ENCODE measurements at places on chromosomes 16 and 17.

DNA sequence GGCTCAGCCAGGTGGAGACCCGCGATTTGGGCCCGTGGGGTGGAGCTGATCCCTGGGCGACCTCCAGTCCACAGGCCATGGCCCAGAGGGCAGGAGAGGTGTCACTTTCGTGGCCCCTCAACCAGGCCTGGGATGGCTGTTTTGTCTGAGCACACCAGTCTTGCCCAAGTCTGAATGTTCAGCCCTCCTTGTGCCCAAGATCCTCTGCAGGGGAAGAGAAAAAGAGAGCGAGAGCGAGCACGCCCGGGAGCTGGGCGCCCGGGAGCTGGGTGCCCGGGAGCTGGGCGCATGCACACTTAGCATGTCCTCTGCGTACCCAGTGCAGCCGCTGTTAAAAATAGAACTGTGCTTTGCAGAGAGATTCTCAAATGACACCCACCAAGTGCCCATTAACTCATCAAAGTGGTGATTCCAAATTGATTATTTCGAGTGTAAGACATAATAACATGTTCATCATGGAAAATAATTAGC is 403.3 kb upstream of the TNRC6C start:
- no peak for DNase-seq

DNA sequence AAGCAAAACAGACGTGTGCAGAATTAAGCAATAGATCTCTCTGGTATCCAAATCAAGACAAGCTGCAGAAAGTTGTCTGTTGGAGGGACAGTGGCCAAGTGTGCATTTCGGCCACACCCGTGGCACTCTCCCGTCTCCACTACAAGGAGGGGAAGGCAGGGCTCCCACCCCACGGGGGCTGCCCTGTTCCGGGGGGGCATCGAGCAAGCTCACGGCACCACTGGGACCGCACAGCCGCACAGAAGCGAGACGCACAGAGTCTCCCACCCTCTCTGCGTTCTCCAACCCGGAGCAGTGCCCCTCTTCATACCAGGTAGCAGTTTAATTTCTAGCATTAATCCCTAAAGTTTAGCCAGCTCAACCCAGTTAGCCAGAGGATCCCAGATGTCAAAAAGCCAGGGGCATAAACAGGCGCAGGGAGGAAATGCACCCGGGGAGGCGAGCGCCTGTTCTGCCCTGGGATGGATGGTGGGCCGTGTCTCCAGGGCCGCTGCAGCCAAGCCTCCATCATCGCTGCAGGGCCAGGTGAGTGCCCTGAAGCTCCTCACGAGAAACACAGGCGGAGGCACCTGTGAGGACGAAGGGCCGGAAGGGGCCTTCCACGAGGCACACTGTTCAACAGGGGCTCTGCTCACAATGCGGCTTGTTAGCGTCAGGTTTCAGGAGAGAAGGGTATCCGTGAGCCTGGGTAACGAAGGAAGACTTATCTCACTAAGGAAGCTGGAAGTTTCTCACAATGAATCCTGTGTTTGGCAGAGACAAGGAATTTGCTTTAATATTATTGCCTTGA is 42.1 kb upstream of the METRNL start:
- DNase-seq = no peak

DNA sequence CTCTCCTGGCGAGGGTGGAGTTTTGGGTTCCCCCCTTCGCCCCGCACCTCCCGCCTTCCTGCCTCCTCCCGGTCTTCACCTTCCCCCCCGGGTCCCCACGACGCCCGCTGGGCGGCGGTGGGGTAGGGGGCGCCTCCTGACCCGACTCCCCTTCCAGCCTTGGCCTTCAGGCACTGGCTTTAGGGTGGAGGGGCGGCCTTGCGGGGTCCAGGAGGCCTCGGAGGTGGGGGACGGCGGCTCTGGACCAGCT is 2.4 kb downstream of the SLC16A3 start:
- DNase-seq = no peak

DNA sequence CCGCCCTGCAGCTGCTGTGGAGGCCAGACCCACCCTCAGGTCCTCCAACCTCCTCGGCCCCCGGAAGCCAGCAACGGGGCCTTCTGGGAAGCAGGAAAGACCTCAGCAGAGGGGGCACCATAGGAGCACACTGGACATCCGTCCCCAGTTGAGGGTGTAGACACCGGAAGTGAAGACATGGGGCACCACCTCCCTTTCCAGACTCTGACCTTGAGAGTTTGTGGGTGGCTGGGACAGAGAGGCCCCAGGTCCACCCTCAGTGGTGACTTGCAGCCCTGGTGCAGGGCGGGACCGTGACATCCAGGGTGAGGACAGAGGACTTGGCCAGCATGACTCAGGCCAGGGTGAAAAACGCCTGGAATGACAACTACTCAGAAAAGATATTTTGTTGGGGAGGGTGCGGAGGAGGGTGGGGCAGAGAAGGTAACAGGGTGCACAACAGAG is 19.9 kb downstream of the CEP295NL start:
- no peak for DNase-seq

DNA sequence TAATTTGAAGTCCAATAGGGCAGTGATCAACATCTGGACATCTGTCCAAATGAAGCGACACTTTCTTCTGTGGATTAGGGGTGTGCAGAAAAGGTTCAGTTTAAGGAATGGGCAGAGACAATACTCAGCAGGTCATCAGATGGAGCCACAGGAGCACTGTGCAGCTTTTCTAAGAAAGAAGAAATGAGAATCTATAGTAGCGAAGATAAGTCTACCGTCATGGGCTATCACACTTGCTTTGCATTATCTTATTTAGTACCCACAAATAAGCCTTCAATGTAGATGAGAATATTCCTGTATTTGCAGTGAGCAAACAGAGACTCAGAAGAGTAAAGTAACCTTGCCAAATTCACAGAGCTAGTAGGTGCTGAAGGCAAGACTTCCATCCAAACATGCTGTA is 412.0 kb upstream of the GOT2 start:
- DNase-seq = no peak

DNA sequence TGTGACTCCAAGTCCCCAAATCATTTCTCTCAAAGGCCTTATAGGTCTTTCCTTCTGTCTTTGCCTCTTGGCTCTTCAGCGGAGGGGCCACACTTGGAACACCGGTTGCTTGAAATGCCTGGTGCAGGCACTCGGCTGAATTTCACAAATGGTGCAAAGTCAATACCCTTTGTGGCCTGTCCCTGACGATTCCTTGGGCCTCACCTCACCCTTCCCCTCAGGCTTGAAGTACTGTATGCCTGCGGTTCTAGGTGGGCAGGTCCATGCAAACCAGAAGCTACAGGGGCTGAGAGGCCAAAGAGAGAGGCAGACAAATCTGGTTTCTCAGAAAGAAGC is 4.1 kb upstream of the B9D1 start:
- DNase-seq = no peak

- DNase-seq = no peak
These were observed 5.9 kb upstream of the CD300H start for GRCh38 chr17:74573169-74573568.

- no peak for DNase-seq
These were observed 10.8 kb upstream of the ASB16 start for GRCh38 chr17:44159519-44160210.

DNA sequence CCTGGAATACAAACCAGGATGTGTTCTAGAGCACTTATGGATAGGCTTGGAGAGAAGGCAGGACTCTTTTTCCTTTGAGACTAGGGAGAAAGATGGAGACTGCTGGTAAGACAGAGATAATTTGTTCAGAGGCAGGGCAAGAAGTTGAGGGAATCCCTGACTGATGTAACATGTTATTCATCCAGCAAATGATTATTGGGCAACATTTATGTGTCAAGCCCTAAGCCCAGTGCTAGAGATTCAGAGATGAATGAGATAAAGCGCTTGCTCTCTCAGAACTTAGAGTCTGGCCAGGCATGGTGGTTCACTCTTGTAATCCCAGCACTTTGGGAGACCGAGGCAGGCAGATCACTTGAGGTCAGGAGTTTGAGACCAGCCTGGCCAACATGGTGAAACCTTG is 47.8 kb upstream of the NUFIP2 start:
- no peak for DNase-seq

GRCh38 chr17:48998587-48999440 is 1.6 kb downstream of the IGF2BP1 start:
- DNase-seq = no peak

DNA sequence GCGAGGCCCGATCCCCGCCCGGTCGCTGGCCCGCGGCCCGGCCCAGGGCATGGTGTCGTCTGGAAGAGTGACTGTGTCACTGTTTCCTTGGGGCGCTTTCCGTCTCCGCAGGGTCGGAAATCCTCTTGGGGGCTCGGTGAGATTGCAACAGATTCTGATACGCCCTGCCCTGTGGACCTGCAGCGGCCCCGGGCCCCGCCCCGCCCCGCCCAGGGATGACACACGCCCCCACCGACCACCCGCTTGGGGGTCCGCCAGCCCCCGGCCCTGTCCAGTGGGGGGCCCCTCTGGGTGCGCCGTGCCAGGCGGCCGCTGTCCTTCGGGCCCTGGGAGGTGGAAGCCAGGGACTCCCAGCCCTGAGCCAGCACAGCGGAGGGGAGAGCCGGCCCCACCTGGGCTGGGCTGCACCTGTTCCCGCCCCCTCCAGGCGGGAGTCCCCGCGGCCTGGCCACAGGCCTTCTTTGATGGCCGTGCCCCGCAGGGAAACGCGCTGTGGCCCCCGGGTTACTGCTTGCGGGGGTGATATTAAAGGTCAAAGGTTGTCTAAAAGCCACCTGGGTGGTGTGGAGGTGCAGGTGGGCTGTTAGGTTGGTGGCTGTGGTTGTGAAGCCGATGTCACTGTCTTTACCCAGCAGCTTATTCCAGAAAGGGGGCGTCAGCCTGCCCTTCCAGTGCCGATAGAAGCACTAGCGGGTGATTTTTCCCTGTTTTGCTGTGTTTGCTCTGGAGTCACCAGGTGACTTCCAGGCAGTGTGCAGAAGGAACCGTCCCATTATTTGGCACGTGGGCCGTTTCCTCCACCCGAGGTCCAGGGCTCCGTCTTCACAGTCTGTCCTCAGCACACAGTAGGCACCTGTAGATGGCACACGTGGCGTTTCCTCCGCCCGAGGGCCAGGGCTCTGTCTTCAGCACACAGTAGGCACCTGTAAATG is 752 bp downstream of the TBC1D24 start:
- no peak for DNase-seq

DNA sequence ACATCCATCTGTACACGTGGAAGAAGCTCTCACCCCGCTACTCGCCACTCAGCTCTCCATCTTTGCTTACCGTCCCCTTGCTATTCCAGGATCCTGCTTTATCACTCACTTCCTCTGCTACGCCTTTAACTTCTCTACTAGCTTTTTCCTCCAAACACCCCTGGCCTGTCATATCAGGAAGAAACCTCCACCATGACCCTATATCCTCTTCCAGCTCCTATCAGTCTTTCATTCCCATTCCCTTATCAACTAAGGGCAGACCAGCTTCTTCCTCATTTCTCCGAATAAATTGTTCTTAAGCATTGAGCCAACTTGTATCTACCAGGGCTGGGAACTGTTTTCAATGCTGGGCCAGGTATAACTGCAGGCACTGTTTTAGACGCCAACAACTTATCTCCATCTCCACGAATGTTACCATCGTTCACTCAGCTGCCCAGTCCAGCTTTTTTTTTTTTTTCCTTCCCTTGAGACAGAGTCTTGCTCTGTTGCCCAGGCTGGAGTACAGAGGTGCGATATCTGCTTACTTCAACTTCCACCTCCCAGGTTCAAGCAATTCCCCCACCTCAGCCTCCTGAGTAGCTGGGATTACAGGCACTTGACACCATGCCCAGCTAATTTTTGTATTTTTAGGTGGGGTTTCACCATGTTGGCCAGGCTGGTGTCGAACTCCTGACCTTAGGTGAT is 4.3 kb downstream of the IQCK start:
- no peak for DNase-seq

GRCh38 chr16:69003500-69003899 is 102.0 kb upstream of the HAS3 start:
- no peak for DNase-seq

- DNase-seq = no peak
These were observed 17.2 kb downstream of the IQCK start for GRCh38 chr16:19735074-19735867.

DNA sequence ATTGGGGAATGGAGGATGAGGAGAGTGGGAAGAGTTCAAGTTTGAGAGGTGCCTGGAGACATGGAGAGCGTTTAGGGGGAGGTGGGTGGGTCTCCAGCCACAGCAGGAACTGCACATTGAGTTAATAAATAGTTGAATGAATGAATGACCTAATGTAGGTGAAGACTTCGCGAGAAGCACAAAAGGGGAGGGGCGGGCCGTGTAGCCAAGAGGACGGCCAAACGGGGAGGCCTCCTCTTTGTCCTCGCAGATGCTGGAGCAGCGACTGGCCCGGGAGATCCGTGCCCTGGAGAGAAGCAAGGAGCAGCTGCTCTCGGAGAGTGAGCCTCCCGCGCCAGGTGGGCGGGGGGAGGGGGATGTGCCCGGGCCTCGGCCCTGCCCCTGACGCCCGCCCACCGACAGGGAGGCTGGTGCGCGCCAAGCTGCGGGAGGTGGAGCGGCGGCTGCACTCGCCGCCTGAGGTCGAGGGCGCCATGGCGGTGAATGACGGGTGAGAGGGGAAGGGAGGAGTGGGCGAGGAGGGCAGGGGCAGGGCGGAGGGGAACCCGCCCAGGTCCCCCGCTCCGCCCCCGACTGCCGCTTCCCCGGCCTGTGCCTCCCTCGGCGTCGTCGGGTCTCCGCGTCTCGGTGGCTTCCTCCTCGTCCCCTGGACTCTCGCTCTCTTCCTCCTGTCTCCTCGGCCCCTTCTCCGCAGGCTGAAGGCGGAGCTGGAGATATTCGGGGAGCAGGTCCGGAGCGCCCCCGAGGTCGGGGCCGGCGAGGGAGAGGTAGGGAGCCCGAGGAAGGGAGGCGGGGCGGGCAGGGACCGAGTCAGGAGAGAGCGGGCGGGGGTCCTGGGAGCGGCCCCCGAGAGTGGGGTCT is 12.9 kb downstream of the SYCE1L start:
- peak; percentile 87 for DNase-seq

DNA sequence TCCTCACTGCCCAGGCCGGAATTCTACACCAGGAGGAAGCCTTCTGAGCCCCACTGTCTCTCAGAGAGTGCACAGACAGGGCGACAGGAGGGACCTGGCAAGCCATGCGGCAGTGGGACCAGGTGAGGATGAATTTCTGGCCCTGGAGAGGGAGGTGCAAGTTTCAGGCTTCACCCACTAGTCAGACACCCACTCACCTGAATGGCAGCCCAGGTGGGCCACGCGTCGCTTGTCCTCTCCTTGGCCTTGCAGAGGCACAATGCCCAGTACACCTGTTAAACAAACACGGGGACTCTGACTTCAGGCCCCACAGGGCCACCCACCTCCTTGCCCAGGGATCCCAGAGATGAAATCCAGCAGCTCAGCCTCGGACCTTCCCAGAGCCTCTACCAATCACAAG is 4.2 kb downstream of the CORO7 start:
- no peak for DNase-seq
